ENCODE measurements at places on chromosomes 4 and X.

GRCh38 chr4:148071009-148071408 is 339.1 kb downstream of the ARHGAP10 start:
- DNase-seq = no peak

- DNase-seq = no peak
Measured at GRCh38 chr4:105780176-105780575, 71.6 kb downstream of the GSTCD start.

DNA sequence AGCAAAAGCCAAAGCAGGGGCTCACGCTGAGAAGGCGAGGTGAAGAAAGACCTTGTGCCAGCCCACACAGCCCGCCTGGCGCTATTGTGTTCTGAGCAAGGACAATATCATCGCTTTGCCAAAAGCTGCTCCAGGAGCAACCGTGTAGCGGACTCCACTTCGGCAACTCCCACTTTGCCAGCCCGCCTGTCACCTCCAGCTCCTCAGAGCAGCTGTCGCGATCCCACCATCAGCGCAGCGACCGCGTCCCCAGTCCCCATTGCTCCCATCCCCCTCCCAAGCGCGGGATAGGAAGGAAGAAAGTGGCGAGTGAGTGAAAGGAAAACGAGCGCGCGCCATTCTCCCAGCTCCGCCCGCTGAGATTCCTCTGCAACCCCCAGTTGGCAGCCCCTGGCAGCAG is 759 bp downstream of the ZC4H2 start:
- DNase-seq = peak; percentile 26

GRCh38 chr4:87985097-87985886 is 9.8 kb downstream of the SPP1 start:
- peak; percentile 87 for DNase-seq

GRCh38 chrX:153626025-153626633 is 20.9 kb upstream of the DUSP9 start:
- DNase-seq = no peak

DNA sequence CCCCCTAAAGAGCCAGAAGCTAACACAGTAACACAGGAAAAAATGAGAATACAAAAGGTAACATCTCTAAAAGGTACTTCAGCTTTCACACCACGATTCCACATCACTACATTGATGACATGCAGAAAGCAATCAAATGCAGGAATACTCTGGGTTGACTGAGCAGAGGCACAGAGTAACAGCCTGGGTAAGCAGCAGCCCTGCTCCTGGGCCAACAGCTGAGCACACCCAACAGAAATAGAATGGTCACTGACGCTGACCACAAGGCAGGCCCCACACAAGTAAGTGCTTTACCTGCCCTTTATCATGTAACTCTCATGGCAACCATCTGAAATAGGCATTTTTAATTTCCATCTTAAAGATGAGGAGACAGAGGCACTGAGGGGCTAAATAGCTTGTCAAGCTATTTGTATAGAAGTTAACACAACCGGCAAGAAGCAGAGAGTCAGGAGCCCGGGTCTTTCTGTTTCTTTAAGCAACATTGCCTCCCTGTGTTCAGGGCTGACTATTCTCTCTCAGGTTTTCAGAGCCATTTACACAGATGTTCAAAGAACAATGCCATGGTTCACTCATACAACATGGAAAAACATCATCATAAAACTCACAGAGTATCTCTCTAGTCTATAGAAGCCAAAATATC is 168.9 kb downstream of the ZNF674 start:
- peak; percentile 28 for DNase-seq

- no peak for DNase-seq
Measured at GRCh38 chr4:116413222-116413621, 672.2 kb downstream of the TRAM1L1 start.

- no peak for DNase-seq
Measured at GRCh38 chrX:9611436-9612145, 146.7 kb downstream of the TBL1X start.

- DNase-seq = no peak
Measured at GRCh38 chr4:139823746-139824145, 158.1 kb downstream of the MGST2 start.

DNA sequence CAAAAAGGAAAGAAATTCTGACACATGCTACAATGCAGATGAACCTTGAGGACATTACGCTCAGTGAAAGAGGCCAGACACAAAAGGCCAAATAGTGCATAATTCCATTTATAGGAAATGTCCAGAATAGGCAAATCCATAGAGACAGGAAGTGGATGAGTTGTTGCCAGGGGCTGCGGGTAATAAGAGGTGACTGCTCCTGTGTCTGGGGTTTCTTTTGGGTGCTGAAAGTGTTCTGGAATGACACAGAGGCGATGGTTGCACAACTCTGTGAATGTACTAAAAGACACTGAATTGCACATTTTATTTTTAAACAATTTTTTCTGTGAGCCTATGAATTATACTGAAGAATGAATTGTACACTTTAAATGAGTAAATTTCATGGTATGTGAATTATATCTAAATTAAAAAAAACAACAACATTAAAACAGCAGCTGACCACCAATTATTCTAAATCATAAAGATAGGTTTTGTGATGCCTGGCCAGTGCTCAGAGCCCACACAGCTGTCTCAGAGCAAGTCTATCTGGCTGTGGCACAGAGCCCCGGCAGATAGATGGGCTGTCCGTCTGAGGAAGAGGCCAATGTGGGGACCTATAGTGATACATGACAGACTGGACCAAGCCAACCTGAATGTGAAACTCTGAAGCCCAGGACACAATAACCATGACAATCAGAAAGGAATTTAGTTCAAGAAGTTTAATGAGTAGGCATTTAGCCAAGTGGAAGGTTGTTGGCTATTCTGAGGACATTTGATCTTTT is 23.5 kb upstream of the IRAK1 start:
- DNase-seq = no peak

- DNase-seq = no peak
Measured at GRCh38 chr4:180860089-180860720, 1383.0 kb upstream of the TENM3 start.

DNA sequence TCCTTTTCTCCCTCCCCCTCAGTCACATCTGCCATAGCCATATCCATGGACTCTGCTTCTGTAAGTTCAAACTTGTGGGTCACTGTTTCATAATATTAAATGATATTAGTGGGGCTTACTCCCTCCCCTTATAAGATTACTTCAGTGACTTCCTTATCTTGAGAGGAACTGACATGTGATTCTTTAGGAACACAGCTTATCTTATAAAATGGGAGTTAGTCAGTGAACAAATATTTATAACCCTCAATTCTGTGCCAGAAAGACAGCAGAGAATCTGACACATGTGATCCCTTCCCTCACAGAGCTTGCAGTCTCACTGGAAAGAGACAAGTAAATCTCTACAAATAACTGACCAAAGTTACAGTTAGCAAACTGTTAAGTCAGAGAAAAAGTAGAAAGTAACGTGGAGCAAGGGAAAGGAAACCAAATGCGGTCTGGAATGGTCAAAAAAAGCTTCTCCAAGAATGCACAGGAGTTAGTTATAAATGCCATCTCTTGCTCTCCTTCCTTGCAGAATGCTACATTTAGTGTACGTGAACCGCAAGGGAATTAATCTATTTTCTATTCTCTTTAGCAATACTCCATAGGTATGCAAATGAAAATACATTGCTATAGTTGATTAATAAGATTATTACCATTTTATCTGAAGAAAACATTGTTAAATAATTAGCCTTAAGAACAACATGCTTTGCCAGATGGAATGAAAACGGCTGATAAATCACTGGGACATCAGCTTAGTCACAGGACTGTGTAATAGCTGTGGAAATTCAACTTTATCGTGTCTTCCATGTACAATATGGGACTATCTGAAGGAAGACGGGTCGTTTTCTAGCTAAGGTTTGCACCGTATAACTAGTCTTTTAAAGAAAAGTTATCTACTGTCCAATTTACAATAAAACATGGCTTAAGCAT is 29.0 kb downstream of the SGMS2 start:
- DNase-seq = no peak

DNA sequence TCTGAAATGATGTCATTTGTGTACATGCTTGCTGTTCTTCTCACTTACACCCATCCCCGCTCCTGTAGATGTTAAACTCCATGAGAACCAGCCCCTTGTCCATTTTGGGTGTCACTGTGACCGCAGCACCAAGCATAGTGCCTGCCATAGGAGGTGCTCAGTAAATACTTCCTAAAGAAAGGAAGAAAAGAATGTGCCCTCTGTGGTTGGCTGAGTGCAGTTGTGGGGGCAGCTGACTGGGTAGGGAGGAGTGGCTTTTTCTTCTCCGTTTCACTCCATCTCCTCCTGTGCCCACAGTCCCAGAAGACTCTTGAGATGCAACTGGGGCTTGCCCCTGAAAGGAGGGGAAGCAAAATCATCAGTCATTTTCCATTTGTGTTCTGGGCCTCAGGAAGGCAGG is 25.5 kb downstream of the PHEX start:
- no peak for DNase-seq

DNA sequence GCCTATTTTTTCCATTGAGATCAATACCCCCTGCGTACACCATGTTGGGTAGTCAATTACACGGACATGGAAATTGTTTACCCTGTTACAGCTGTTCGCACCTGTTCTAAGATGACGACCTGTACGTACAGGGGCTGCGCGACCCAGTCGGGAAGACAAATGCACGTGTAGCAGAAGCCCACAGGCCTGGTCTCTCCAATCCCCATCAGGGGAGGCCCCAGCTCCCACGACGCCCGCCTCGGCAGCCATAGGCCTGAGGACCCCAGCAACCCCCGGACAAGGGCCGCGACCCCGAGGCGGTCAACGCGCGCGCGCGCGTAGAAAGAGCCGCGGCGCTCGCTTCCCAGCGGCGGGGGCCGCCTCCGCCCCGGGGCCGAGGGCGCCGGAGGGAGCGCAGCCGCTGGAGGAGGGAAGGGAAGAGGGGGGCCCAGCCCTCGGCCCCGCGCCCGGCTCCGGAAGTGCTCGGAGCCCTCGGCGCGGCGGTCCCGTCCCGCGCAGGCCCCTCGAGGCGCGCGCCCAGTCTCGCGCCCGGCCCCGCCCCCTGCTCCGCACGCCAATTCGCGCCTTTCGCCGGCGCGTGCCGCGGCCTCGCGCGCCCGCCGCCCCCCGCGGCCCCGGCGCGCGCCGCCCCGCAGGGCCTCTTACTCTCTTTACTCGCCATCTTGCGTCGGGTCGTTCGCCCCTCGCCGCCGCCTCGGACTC is 618 bp downstream of the RBBP7 start:
- peak; percentile 20 for DNase-seq

DNA sequence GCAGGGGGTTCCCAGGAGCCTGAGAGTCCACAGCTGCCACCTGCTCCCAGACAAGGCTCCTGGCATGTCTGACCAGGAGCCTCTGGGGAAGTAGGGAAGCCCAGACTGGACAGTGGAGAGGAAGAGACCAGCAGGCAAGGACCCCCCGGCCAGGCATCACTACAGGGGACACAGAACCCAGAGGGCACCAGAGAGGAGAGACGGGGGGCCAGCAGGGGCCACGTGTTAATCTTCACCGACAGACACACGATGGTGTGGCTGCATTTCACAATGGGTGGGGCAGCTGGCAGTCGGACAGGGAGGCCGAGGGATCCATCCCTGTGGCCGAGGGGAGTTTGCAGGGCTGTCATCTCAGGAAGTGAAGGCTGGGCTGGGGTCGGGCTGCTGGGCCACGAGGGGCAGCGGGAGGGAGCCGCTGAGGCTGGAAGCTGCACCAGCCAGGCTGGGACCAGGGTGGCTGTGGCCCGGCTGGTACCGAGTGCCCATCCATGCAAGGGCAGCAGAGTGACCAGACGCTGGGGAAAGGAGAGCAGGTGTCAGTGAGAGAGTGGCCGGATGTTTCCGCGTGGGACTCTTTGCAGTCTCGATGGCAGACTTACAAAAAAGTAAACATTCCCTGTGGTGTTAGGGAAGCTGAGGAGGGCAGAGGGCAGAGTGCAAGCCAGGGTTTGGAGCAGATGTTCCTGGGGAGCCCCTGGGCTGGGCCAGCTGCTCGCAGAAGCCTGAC is 4.7 kb downstream of the PDE6B start:
- no peak for DNase-seq

- DNase-seq = no peak
Measured at GRCh38 chr4:3436048-3436797, 5.5 kb upstream of the HGFAC start.

- no peak for DNase-seq
Measured at GRCh38 chr4:182724414-182724813, 192.8 kb downstream of the DCTD start.

- peak; percentile 20 for DNase-seq
Measured at GRCh38 chrX:154802947-154803346, 2.3 kb downstream of the MPP1 start.

- DNase-seq = no peak
Measured at GRCh38 chr4:101155945-101156344, 191.4 kb downstream of the PPP3CA start.

GRCh38 chrX:140040386-140040785 is 75.1 kb upstream of the CXorf66 start:
- DNase-seq = no peak

DNA sequence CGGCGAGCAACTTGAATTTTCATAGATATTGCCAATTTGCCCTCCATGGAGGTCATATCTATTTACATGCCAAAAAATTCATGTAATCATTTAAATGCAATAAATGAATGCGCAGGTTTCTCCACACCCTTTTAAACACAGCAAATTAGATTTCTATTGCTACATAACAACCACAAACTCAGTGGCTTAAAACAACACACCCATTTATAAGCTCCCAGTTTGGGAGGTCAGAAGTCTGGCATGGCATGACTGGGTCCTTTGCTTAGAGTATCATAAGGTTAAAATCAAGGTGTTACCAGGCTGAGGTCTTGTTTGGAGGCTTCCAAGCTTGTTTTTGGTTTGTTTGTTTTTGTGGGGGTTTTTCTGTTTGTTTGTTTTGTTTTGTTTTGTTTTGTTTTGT is 49.9 kb upstream of the NYX start:
- no peak for DNase-seq

GRCh38 chrX:6226596-6227452 is 1.8 kb downstream of the NLGN4X start:
- DNase-seq = peak; percentile 15
